Activated gamma-delta T cell (primary cell): ENCODE measurements at places on chromosomes 3 and 15.

GRCh38 chr3:83625261-83625660 lies 1333.5 kb upstream of the CADM2 start:
- no peak for DNase-seq

- DNase-seq: no peak
These were observed 50.2 kb upstream of the C15orf39 start for GRCh38 chr15:75151214-75152128.

DNA sequence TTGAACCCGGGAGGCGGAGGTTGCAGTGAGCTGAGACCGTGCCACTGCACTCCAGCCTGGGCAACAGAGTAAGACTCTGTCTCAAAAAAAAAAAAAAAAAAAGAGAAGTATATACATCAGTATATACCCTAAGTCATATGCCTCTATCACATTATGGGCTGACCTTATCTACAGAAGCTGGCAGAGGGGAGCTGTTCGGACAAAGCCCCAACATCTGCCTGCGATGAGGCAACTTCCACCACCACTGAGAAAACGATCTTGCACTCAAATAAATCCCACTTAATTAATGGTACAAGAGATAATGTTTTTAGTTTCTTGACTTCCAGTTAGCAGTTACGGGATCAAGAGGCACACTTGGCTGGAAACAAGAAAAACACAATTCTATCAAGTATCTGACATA lies 2.2 kb downstream of the GLT8D1 start:
- no peak for DNase-seq

GRCh38 chr15:96474231-96474664 lies 143.7 kb downstream of the NR2F2 start:
- no peak for DNase-seq

DNA sequence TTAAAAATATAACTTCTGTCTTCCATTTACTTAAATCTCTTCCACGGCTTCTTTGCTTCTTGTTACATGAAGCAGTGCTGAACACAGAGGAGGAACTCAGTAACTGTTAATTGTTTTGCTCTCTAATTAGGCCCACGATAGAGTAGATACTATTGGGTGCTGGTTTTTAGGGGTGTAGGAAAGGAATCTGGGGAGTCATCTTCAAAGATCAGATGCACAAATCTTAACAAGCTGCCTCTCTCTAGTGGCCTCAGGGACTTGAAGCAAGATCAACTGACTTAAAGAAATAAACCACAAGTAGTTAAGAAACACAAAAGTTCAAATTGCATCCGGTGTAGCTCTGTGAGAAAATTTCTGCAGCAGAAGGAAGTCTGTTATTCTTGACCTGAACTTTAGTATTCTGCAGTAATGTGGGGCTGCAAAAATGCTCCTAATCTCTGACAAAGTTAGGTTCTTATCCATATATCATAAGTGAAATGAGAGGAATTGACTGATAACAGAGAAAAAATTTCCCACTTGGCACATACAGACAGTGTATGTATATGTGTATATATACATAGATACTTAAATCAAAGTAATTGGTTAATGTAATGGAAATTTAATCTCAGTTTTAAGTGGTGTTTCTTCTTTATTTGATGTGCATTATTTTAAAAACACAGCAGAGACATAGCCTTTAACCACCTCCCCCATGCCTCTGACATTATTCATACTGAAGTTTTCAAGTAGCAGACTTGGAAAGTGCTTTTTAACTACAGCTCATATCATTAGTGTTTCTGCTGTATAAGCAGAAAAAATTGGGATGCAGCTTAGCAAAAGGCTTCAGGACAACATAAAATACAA lies 51.8 kb downstream of the CHST2 start:
- DNase-seq: no peak

DNA sequence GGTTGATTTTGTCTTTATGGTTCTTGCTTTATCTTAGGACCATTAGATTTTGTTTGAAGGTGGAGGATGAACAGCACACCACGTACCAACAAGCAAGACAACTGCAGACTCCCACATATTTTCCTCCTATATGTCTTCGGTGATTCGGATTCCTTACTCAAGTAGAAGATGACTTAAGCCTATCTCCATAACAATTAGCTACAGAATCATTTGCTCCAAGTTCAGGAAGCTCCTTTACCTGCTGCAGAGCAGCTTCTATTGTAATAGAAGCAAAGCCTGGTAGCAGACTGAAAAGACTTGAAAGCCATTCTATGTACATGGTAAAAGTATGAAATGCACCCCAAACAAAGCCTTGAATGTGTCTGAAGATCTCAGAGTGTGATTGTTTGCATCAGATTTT lies 229.0 kb downstream of the SOX2 start:
- DNase-seq: no peak

GRCh38 chr3:111627092-111627491 lies 31.9 kb upstream of the ZBED2 start:
- DNase-seq: no peak

- DNase-seq: no peak
These were observed 112.7 kb downstream of the SYNPR start for GRCh38 chr3:63390710-63391230.

GRCh38 chr3:20043396-20043795 lies 3.1 kb downstream of the KAT2B start:
- DNase-seq: no peak
